Hematopoietic multipotent progenitor cell treated with erythropoietin and hydrocortisone succinate and interleukin-3 and kit ligand, for 15 days (in vitro differentiated cells): ENCODE measurements at places on chromosomes 3 and 15.

GRCh38 chr3:23594066-23594465, 211.7 kb upstream of the UBE2E1 start:
- no peak for DNase-seq

- DNase-seq = no peak
These were observed 200.0 kb upstream of the UBE2E2 start for GRCh38 chr3:23002836-23003732.

GRCh38 chr3:71400986-71401451, 182.5 kb downstream of the FOXP1 start:
- DNase-seq = peak; percentile 50

GRCh38 chr15:72728821-72729220, 42.8 kb downstream of the BBS4 start:
- DNase-seq = no peak

GRCh38 chr15:36428102-36428845, 151.2 kb upstream of the CDIN1 start:
- DNase-seq = no peak

- DNase-seq = no peak
These were observed 145.7 kb downstream of the EPHA6 start for GRCh38 chr3:96959901-96960641.

GRCh38 chr3:56878074-56878473, 76.3 kb upstream of the ARHGEF3 start:
- no peak for DNase-seq

- DNase-seq = no peak
These were observed 435.3 kb upstream of the KCNMB2 start for GRCh38 chr3:178100908-178101307.

GRCh38 chr3:135084405-135084804, 289.3 kb downstream of the EPHB1 start:
- DNase-seq = no peak

DNA sequence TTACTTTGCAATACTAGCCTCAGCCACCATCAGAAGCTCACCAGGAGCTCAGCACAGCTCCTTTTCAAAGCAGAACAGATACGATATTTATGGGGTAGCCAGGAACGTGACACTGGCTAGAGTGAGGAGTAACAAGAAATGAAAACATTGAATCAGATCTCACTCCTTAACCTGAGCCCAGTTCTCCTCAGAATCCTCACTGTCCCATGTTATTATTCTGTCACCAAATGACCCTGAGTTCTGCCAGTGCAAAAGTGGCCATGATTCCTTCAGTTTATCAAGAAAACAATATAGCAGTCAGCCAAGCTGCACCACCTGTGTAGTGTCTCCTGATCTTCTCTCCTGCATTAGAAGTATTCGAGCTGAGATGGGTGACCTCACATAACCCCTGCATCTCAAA, 956.7 kb downstream of the TUSC7 start:
- no peak for DNase-seq

DNA sequence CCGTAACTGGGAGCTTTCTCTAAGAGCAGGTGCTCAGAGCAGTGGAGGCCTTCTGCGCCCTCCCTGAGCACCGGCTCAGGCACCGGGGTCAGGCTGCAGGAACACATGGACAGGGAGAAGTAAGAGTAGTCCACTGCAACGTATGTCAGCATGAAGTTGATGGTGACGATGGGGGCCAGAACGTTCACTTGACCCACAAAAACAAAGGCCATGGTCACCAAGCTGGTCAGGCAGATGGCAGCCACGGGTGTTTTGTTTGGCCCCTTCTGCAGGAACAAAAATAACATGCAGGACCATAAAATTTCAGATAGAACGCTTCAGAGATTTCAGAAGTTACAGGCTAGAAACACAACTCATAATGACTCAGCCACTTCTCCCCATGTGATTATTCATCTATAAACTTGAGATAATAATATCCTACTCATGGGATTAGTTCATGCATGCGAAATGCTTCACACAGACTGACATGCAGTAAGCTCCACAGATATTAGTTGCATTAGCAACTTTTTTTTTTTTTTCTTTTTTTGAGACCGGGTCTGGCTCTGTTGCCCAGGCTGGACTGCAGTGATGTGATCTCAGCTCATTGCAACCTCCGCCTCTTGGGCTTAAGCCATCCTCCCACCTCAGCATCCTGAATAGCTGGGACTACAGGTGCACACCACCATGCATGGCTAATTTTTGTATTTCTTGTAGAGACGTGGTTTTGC, 52.2 kb upstream of the HEG1 start:
- no peak for DNase-seq

DNA sequence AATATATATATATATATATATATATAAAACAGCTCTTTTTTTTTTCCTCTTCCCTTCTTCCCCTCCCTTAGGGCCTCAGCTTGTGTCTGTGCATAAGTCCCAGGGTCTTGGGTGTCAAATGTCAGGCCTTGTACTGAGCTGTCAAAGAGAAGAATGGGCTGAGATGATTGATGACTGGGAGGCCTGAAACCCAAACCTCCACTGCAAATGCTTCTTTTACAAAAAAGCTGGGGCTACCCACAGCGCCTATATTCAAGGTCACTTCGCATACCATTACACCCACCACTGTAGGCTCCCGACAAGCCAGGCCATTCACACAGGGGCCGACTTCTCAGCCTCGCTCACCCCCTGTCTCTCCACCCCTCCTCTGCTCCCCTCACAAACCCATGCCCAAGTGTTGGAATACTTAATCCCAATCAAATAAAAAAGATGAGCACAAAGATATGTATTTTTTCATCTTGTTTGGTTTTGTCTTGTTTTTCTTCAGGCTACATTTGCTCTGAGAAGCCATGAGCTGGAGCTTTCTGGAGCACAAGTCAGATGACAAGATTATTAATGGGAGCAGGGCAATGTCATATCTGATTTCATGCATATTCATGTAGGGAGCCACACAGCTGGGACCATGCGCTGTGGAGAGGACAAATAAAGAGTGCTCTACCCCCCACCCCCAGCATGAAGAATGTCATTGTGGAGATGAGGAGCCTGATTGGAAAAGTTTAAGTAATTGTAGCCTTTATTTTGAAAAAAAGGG, 614.4 kb upstream of the NR2F2 start:
- no peak for DNase-seq

- DNase-seq = no peak
These were observed 92.3 kb downstream of the MAGI1 start for GRCh38 chr3:65946438-65946837.

GRCh38 chr3:171955598-171955997, 83.8 kb upstream of the FNDC3B start:
- DNase-seq = no peak

GRCh38 chr3:180036092-180036670, 556 bp downstream of the PEX5L start:
- DNase-seq = no peak

- DNase-seq = no peak
These were observed 847.8 kb downstream of the SI start for GRCh38 chr3:164230385-164231094.

GRCh38 chr3:41638381-41638780, 323.5 kb downstream of the ULK4 start:
- DNase-seq = no peak

DNA sequence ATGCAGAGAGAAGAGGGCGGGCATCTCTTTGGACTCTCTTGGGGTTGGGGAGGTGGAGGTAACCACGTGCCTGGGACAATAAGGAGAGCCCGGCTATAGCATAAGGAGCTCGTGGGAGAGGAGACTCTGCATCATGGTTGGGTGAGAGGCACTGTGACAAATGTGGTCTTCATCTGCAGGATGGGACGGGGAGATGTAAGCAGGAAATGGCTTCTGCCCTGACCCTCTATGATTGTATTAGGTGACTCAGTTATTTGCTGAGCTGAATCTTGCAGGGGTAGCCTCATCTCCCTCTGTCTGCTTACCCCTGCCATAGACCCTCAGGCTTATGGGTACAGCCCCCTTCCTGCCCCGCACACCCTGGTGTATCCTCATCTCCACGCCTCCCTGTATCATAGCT, 48.7 kb downstream of the CORO2B start:
- no peak for DNase-seq

DNA sequence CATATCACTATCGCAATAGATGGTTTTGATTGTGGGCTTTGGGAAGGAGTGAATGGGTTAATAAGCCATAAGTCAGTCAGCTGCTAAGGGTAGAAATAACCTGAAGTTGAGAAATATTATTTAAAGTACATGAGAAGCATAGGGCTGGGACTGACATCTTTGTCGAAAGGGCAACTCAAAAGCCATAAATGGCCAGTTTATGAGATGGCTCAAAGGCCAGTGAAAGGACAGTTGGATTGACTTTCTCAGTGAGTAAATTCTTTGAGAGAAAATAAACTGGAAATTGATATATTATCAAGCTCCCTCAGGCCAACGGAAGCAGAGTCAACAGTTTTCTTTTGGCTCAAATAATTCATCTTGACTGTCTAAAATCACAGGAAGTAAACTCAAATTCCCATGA, 419.8 kb downstream of the NSUN3 start:
- DNase-seq = no peak

GRCh38 chr3:47877290-47877689, 74.4 kb downstream of the DHX30 start:
- no peak for DNase-seq

DNA sequence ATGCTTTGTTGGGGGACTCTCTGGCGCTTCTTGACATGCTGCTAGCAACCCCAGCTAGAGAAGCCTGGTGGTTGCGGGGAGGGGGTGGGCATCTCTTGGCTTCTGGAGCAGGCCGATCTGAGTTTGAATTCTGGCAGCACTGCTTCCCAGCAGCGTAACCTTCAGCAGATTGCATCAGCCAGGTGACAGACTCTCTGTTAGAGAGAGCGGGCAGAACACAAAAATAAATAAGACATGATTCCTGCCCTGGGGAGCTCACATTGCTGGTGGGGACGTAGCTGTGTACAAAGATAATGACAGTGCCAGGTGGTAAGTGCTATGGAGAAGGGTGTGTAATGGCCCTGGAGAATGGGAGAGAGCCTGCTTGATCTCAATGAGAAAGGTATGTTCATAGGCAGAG, 87.4 kb downstream of the THSD4 start:
- DNase-seq = no peak

DNA sequence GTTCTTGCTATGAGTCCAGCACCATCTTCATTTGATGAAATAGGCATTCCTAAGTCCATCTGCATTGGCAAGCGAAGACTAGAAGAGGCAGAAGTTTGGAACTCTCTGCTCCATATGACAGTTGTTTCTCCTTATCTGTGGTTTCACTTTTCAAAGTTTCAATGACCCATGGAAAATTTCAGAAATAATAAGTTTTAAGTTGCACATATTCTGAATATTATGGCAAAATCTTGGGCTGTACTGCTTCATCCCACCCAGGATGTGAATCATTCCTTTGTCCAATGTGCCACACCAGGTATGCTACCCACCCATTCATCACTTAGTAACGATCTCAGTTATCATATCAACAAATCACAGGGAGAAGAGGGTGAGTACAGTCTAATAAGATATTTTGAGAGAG, 647.9 kb downstream of the GRM7 start:
- no peak for DNase-seq

DNA sequence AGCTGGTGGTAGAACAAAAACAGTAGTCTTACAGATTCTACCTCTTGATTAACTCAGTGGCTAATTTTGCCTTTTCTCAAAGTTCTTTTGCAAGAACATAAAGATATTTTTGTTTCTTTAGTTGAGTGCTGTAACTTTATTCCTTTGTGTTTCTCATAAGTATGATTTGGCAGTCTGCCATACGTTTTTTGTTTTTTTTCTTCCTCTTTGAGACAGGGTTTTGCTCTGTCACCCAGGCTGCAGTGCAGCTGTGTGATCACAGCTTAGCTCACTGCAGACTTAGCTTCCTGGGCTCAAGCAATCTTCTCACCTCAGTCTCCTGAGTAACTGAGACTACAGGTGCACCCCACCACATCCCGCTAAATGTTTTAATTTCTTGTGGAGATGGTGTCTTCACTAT, 22.4 kb downstream of the B3GNT5 start:
- peak; percentile 29 for DNase-seq

DNA sequence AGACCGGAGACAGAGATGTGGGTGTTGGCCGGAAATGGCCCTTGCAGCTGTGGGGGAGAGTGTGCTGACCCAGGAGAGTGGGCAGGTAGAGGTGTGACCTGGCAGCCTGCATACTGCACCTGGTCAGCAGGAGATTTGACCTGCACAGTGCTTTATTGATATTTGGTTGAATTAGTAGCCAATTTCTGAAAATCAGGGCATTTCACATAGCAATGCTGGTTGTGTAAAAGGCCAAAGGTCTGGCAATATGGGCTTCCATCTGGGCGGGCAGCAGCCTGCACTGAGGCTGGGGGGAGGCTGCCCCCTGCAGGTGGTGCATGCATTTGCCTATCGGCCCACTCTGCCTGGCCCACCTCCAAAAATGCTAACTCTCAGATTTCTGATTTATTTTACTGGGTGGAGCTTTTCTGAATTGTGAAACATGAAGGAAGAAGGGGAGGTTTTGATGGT, 9.4 kb upstream of the MGLL start:
- DNase-seq = peak; percentile 70

DNA sequence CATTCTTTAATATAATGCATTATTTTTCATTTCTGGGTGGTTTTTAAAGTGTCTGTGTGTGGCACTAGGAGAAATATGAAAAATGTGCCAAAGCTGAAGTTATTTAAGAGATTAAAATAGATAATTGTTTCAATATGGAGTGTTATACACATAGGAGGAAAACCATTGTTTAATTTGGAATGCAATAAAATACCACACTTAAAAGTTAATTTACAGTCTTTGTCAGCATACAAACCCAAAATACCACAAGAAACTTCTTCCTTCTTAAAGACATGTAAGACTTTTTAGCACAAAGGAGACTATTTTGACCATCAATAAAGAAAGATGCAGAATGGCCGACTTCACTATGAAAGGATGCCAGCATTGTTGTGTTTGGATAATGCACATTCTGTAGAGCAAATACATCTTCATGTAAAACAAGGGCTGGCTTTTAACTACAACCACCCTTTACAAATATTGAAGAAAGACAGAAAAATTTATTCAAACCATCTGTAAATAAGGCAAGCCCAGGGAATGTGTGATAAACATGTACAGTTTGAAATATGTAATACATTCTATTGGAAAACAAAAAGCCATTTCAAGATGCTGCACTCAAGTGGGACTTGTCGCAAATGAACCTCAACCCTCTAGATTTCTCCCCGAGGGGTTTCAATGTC, 1146.6 kb downstream of the ROBO1 start:
- no peak for DNase-seq

DNA sequence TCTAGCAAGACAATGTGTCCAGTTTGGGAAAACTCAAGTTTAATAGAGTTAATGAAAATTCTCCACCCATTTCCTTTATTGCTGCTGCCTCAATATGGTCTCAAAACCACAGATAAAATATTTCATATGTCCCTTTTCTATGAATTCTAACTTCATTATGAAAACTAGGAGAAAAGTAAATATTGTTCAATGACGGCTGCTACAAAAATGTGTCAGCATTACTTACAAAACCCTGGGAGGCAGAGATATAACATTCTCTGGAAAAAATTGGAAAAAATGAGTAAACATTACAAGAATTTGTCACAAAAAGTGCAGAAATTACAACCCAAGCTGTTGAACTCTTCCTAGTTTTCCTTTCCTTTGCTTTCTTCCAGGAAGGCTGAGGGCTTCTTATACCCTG, 22.2 kb upstream of the FBN1 start:
- no peak for DNase-seq

- no peak for DNase-seq
These were observed 342.2 kb downstream of the EPHB1 start for GRCh38 chr3:135137296-135137695.
